Activated naive CD8-positive, alpha-beta T cell treated with anti-CD3 and anti-CD28 coated beads, Interleukin-2, amount 10 ng/mL, durations not matched to agents 7 days and 5 days (primary cell): ENCODE measurements at places on chromosomes 6 and 20. TPM values are rescaled to one million over a fixed set of nuclear protein-coding genes. Genes with fewer than 3 reads are reported as not detected.

HLA-DRB1 gene
- total RNA-seq: 11.8 TPM

DNA sequence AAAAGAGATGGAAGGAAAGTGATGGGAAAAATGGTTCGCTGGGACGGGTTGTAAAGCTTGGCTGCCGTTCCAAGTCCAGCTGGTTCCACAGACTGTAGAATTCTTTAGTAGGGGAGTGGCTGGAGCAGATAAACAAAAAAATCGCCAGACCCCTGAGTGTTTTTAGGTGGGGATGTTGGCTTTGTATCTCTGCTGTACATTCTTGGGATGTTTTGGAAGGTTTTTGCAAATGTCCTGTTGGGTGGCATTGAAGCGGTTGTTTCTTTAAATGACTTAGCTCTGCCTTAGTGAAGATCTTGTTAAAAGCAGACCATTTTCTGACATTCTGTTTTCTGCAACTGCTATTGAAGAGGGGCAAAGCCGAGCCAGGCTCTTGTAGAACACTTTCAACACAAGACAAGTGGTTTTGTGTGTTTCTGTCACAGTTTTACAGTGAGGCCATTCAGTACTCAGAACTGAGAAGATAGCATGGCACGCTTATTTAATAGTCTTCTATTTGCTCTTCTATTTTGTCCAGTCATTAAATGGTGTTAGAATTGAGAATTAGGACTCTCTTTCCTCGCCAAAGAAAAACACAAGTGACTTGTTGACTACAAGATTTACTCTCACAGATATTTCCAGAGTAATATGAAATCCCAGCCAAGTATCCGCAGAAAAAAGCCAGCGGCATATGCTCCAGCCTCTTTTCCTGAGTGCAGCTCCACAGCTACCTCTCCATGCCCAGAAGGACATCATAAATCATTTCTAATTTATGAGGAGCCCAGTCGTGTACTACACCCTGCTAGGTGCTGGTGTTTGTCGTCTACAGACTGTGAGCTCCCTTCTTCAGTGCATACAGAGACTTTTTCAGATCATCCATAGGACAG, 65.8 kb downstream of the PHACTR2 start:
- DNase-seq: no peak
- H3K27me3 ChIP-seq: no peaks in the 10 kb centered on the region
- H3K4me1 ChIP-seq: peaks cover 7% of the 10 kb centered on the region
- H3K27ac ChIP-seq: no peak overlapping the region

DSP gene
- total RNA-seq: 0.17 TPM

- no peak for DNase-seq
- H3K27me3 ChIP-seq: no peaks in the 10 kb centered on the region
- no peaks in the 10 kb centered on the region for H3K4me1 ChIP-seq
- H3K4me3 ChIP-seq: no peak overlapping the region
These were observed 57.0 kb downstream of the MAP1LC3A start for GRCh38 chr20:34615477-34615876.

DNA sequence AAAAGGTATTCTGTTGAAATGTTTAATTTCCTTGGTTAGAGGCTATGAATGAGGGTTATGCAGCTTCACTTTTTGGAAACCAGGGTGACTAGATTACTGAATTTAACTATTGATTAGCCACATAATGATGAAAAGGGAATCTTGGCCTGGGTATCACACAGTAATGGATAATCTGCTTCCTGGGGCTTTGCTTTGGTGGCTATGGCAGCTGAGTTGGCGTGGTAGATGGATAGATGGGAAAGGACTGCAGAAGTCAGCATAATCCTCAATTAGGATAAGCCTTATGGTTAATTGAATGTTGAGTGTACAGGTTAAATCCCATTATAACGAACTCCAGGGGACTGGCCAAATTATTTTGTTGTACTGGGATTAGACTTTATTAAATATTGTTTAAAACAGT, 5.2 kb downstream of the NCOA3 start:
- H3K4me3 ChIP-seq: peak overlapping the region; percentile 22
- DNase-seq: no peak
- H3K36me3 ChIP-seq: peaks cover 17% of the 10 kb centered on the region
- H3K27ac ChIP-seq: peak overlapping the region; percentile 31
- H3K27me3 ChIP-seq: no peaks in the 10 kb centered on the region

SMIM13 gene
- total RNA-seq: 8.3 TPM

ZNF831 gene
- total RNA-seq: 16.3 TPM

DNA sequence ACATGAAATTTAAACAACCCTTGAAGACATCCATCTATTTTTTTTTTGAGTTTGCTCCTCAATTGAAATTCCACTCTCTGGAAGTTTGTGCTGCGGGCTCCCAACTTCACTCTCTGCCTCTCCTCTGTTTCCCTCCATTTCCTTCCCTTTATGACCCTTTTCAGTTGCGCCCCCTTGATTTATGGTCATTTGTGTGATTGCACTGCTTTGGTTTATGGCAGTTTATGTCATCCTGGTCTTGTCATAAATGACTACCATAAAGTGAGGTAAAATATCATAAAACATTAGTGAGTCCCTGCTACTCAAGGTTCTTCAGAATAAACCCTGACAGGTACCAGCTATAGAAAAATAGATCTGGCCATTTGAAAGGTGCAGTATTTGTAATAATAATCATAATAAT, 348.3 kb upstream of the ZFP64 start:
- no peaks in the 10 kb centered on the region for H3K4me1 ChIP-seq
- DNase-seq: no peak
- H3K27me3 ChIP-seq: peaks cover 2% of the 10 kb centered on the region
- H3K27ac ChIP-seq: no peak overlapping the region

MEP1A gene
- total RNA-seq: not detected

GRCh38 chr20:14830899-14831298, 493.5 kb upstream of the FLRT3 start:
- no peaks in the 10 kb centered on the region for H3K27me3 ChIP-seq
- no peak overlapping the region for H3K4me3 ChIP-seq
- DNase-seq: no peak
- H3K36me3 ChIP-seq: no peaks in the 10 kb centered on the region
- no peaks in the 10 kb centered on the region for H3K4me1 ChIP-seq
- no peak overlapping the region for H3K27ac ChIP-seq

DNA sequence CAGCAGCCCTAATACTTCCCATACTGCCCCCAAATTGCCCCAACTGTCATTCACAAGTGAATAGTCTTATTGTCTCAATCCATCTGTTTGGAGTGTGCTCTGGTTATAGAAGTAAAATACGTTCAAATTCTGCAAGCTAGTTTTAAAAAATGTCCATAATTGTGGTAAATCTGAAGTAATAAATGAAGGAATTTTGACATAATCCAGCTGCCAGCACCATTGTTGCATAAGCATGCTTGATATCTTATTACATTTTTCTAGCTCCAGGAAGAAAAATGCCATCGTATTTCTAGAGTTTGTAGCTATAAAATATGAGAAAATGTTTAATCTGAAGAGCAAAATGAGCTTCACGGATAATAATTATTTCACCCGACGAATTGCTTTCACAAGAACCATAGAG, 664.7 kb downstream of the RFPL4B start:
- no peak overlapping the region for H3K4me3 ChIP-seq
- H3K36me3 ChIP-seq: no peaks in the 10 kb centered on the region
- no peaks in the 10 kb centered on the region for H3K27me3 ChIP-seq
- no peak overlapping the region for H3K27ac ChIP-seq

GRCh38 chr6:122953766-122954165, 42.3 kb upstream of the CLVS2 start:
- DNase-seq: no peak
- no peaks in the 10 kb centered on the region for H3K36me3 ChIP-seq
- no peaks in the 10 kb centered on the region for H3K4me1 ChIP-seq
- no peak overlapping the region for H3K27ac ChIP-seq

DNA sequence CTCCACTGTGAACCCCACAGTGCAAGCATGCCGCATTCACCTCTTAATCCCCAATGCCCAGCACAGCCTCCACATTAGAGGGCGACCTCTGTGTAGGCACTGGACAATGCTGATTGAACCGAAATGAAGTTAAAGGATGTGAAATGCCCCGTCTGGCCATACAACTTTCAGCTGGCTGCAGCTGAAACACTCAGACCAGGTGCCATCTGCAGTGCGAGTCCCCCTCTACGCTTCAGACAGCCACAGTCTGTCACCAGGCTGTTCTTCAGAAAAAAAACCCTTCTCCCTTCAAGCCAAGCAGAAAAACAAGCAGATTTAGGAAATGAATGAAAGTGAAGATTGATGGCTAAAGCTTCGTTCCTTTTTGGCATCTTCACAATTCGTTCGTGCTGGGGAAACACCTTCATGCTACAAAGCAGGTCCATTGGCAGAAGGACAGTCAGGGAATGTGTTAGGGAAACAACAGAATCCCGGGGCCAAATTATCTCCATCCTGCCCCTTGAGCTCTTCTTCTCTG, 44.7 kb downstream of the TNFAIP3 start:
- peaks cover 29% of the 10 kb centered on the region for H3K4me1 ChIP-seq
- no peaks in the 10 kb centered on the region for H3K27me3 ChIP-seq
- H3K4me3 ChIP-seq: no peak overlapping the region
- H3K27ac ChIP-seq: peak overlapping the region; percentile 8
- DNase-seq: no peak

GRCh38 chr20:21104921-21105320, 1.2 kb downstream of the LINC00237 start:
- no peak overlapping the region for H3K4me3 ChIP-seq
- peaks cover 77% of the 10 kb centered on the region for H3K27me3 ChIP-seq
- no peak for DNase-seq
- H3K4me1 ChIP-seq: peaks cover 27% of the 10 kb centered on the region
- no peak overlapping the region for H3K27ac ChIP-seq
- no peaks in the 10 kb centered on the region for H3K36me3 ChIP-seq

- no peak overlapping the region for H3K4me3 ChIP-seq
- H3K27me3 ChIP-seq: no peaks in the 10 kb centered on the region
- H3K4me1 ChIP-seq: no peaks in the 10 kb centered on the region
These were observed 500.4 kb upstream of the CHD6 start for GRCh38 chr20:42118409-42119125.

TTBK1 gene
- total RNA-seq: not detected

- peaks cover 8% of the 10 kb centered on the region for H3K4me1 ChIP-seq
- peak; percentile 71 for DNase-seq
- peaks cover 5% of the 10 kb centered on the region for H3K27me3 ChIP-seq
- peak overlapping the region; percentile 80 for H3K4me3 ChIP-seq
- no peaks in the 10 kb centered on the region for H3K36me3 ChIP-seq
These were observed 541 bp downstream of the SNX21 start for GRCh38 chr20:45833883-45834796.

VIP gene
- not detected for total RNA-seq

DNA sequence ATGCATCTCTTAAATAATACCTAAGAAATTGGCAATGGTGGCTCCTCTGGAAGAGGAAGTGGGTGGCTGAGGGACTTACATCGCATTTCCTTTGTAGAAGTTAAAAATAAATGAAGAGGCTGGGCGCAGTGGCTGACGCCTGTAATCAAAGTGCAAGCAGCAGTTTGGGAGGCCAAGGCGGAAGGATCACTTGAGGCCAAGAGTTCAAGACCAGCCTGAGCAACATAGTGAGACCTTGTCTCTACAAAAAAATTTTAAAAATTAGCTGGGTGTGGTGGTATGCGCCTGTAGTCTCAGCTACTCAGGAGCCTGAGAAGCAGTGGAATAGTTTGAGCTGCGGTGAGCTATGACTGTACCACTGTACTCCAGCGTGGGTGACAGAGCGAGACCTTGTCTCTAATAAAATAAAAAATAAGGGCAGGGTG, 12.2 kb upstream of the NCOA3 start:
- H3K4me3 ChIP-seq: peak overlapping the region; percentile 56
- H3K4me1 ChIP-seq: peaks cover 51% of the 10 kb centered on the region
- H3K36me3 ChIP-seq: peaks cover 4% of the 10 kb centered on the region
- H3K27me3 ChIP-seq: no peaks in the 10 kb centered on the region

- no peaks in the 10 kb centered on the region for H3K36me3 ChIP-seq
- no peak for DNase-seq
These were observed 164.8 kb upstream of the DTNBP1 start for GRCh38 chr6:15827496-15828255.

- peaks cover 2% of the 10 kb centered on the region for H3K36me3 ChIP-seq
- no peak overlapping the region for H3K27ac ChIP-seq
- H3K27me3 ChIP-seq: no peaks in the 10 kb centered on the region
- no peaks in the 10 kb centered on the region for H3K4me1 ChIP-seq
- no peak overlapping the region for H3K4me3 ChIP-seq
These were observed 64.8 kb upstream of the KIF25 start for GRCh38 chr6:167932468-167933276.

DNA sequence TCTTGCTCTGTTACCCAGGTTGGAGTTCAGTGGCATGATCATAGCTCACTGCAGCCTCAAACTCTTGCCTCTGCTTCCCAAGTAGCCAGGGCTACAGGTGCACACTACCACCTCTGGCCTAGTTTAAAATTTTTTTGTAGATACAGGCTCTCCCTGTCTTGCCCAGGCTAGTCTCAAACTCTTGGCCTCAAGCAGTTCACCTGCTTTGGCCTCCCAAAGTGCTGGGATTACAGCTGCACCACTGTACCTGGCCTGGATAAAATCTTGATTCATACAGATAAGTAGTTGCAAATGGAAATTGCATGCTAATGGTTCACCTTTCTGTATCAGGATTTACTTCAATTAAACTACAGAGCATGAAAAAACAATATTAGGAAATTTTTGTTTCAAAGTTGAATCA, 4.2 kb downstream of the CD2AP start:
- H3K4me3 ChIP-seq: peak overlapping the region; percentile 15
- DNase-seq: no peak
- H3K27me3 ChIP-seq: no peaks in the 10 kb centered on the region
- peaks cover 13% of the 10 kb centered on the region for H3K36me3 ChIP-seq

GRCh38 chr20:34343458-34344211, 19.4 kb upstream of the ITCH start:
- no peak overlapping the region for H3K4me3 ChIP-seq
- H3K4me1 ChIP-seq: no peaks in the 10 kb centered on the region
- no peaks in the 10 kb centered on the region for H3K27me3 ChIP-seq
- H3K27ac ChIP-seq: no peak overlapping the region
- H3K36me3 ChIP-seq: no peaks in the 10 kb centered on the region

GRCh38 chr20:57795342-57795697, 85.5 kb upstream of the PMEPA1 start:
- no peak overlapping the region for H3K27ac ChIP-seq
- no peaks in the 10 kb centered on the region for H3K36me3 ChIP-seq
- no peaks in the 10 kb centered on the region for H3K27me3 ChIP-seq
- DNase-seq: no peak

DNA sequence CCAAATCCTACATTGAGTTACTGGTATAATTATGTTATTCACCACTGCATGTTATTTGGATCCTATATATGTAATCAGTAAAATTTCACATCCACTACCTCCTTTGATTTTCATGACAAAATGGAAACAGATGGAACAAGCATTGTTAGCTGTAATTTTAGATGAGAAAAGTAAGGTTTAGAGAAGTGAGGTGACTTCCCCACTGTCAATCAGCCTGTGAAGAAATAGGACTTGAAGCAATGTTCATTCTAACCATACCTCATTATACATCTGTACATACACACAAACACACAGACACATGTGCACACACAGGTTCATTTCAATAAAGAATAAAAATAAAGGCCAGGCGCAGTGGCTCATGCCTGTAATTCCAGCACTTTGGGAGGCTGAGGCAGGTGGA, 23.7 kb upstream of the QKI start:
- DNase-seq: no peak
- peaks cover 9% of the 10 kb centered on the region for H3K27me3 ChIP-seq
- no peaks in the 10 kb centered on the region for H3K4me1 ChIP-seq
- no peak overlapping the region for H3K27ac ChIP-seq
